Fibroblast of skin of left biceps (primary cell): ENCODE measurements at places on chromosomes 4 and X.

- no peak for DNase-seq
Measured at GRCh38 chrX:117771384-117771783, 345.2 kb downstream of the KLHL13 start.

DNA sequence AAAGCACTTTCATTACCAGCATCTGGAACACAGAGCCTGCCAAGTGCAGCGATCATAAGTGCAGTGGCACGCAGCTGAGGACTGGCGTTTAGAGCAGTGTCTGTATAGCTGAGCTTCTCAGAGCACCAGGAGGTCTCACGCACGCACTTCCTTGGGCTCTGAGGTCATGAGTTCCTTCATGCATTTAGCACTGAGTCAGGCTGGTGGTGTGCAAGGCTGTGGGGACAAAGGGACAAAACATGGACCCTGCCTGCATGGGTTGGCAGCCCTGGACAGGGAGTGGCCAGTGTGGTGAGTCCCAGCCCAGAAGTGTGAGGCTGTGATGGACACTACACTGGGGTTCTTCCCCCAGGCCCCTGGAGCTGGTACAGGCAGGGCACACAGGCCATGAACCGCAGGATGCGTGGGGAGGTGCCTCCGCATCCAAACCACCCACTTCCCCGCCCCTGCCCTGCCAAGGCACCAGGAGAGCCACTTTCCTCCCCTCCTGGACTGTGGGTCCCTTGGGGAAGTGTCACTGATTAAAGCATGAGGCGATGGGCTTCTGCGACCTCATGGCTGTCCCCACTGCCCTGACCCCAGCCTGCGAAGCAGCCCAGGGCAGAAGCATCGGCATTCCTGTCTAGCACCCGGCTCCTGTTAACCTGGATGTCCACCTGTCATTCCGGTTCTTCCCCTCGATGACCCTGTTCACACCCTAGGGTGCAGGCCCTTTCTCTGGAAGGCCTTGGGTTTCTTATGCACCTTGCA, 37.2 kb upstream of the GPR78 start:
- no peak for DNase-seq

DNA sequence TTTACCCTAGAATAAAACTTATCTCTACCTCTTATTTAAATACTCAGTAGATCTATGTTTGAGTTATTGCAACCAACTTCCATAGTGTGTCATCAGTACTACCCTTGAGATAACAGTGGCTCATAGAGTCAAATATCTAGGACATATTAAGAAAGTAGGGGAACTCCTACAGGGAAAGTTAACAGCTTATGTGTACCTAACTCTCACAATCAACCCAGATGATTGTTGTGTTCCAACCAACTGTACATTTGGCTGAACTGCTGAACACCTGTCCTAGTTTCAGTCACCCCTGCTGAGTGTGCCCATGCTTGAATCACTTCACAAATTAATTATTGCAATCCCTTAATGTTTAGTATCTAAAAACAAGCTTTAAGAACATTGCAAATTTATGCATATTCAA, 244.2 kb upstream of the GRID2 start:
- DNase-seq, result no peak

- DNase-seq, result no peak
Measured at GRCh38 chr4:89618151-89618550, 218.8 kb downstream of the SNCA start.

GRCh38 chr4:92050875-92051274, 252.9 kb upstream of the GRID2 start:
- DNase-seq, result no peak

DNA sequence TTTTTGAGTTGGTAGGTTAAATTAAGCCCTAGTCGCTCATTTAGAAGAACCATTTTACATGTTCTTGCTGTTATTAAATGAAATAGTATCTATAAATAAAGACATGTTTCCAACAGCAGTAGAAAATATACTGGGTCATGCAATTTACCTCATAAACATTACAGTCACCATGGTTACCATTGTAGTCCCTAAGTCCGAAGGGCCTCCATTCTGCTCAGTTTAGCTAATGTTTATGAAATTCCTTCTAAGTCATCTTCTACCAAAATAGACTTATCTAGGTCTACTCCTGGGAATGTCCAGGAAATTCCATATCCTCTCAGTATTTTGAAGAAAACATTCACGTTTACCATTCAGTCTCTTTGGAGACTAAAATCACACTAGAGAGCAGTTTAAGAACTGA, 292.5 kb upstream of the DCAF8L1 start:
- no peak for DNase-seq

- DNase-seq, result no peak
Measured at GRCh38 chr4:127000110-127000509, 632.6 kb upstream of the INTU start.

DNA sequence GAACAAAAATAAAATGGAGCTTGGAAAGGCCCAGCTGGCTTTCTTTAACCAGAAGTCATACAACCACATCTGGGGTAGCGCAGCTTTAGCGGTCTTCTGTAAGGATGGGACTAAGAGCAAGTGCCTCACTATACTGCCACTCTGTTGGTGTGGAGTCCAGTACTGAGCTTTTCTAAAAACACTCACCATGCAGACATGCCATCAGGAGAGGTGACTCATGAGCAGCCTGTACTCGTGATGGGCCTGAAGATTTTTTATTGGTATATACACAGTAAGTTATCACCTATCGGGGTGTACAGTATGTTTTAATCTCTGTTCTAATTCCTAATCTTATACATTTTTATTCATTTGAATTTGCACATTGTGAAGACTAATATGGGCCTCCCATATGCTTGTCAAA, 9.6 kb downstream of the PPP3CA start:
- DNase-seq, result no peak

GRCh38 chrX:85592980-85593379, 213.5 kb upstream of the POF1B start:
- no peak for DNase-seq

DNA sequence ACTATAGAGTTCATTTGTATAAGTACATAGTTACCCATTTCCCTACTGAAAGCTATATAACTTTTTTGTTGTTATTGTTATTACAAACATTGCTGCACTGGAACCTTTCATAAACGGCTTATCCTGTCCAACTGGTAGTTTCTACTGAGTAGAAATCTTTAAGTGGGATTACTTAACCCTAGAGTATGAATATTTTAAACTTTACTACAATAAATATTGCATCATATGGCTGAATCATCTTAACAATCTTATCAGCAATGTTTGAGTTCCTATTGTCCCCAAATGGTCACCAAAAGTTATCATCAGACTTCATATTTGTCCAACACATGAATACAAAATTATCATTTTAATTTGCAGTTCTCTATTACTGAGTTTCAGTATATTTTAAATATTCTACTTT, 40.5 kb downstream of the LCORL start:
- DNase-seq, result no peak

DNA sequence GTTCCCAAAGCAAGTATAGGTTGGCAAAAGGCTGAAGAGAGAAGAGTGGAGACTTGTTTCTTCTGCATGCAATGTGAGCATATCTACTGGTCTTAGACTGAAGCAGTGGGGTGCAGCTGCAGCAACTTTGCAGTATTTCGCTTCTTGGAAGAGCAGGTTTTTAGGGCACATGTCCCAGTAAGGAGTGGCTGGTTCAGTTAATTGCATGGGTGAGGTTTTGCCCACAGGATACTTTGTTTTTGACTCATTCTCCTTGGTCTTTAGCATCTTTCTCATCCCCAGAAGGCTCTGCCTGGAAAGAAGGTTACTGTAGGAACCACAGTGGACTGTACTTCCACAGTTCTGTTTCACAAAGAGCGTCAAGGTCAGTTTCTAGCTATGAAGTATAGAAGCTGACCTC, 68.0 kb upstream of the NR3C2 start:
- no peak for DNase-seq

DNA sequence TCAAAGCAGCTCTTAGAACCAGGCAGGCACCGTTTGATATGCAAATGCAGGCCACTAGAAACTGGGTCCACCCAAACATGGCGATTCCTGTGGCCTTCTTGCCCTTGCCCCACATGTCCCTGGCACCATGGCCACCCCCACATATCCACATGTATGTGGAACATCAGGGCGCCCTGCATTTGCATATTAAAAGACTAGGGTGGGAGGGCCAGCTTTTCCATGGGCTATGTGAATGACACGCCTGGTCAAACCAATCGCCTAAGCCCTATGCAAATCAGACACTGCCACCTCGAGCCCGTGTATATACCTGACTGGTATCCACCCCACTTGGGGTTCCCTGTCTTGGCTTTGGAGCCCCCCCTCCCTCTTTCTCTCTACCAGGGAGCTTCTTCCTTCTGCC, 107.0 kb downstream of the ABLIM2 start:
- no peak for DNase-seq

- DNase-seq, result no peak
Measured at GRCh38 chr4:167452922-167453430, 218.7 kb upstream of the SPOCK3 start.

GRCh38 chr4:162510115-162510514, 346.3 kb upstream of the FSTL5 start:
- DNase-seq, result no peak

DNA sequence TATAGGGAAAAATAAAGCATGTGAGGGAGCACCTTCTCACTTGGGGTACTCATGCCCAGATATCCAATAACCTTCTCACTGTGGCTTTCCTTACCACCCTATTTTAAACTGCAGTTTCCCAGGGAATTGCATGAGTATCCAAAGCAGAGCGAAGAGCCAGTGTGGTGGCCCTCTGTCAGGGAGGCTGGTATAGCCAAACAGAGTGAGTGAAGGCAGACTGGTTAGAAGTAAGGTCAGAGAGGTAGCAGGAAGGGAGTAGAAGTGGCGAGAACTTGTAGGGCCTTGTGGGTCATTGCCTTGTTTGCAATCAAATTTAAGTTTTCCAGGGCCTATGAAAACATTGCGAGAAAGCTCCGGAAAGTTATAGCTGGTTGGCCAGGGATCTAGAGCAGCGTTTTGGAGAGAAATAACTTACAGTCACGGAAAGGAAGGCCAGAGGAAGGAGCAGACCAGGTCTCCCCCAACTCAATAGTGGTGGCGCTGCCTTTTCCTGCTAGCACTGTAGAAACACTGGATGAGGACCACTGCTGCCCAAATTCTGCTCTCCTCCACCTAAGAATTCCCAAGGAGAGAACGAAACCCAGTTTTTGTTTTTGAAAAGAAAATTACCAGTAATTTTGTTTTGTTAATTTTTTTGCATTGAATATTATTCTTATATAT, 77.2 kb downstream of the PDLIM5 start:
- no peak for DNase-seq

- no peak for DNase-seq
Measured at GRCh38 chr4:85774489-85774888, 299.5 kb downstream of the ARHGAP24 start.

GRCh38 chr4:147102596-147102995, 156.9 kb upstream of the TTC29 start:
- no peak for DNase-seq

- no peak for DNase-seq
Measured at GRCh38 chr4:22491939-22492338, 23.9 kb downstream of the ADGRA3 start.

DNA sequence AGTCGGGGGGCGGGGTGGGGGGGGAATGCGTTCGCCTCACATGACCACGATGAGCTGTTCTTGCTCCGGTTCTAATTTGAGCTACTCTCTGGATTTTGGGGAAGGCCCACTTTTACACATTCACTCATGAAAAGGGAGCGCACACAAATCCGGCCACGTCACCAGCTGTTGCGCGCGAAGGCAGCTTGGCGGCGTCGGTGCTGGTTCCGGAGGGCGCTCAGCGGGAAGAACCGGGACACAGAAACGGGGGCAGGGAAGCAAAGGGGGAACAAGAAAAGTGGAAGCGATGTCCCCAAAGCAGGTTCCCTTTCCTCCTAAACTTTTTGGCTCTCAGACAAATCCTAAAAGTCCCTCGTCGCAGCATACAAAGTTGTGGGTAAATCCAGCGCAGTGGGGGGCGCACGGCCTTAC, 605 bp downstream of the ANXA5 start:
- DNase-seq, result no peak

- DNase-seq, result no peak
Measured at GRCh38 chrX:132165651-132166050, 37.8 kb upstream of the FRMD7 start.

DNA sequence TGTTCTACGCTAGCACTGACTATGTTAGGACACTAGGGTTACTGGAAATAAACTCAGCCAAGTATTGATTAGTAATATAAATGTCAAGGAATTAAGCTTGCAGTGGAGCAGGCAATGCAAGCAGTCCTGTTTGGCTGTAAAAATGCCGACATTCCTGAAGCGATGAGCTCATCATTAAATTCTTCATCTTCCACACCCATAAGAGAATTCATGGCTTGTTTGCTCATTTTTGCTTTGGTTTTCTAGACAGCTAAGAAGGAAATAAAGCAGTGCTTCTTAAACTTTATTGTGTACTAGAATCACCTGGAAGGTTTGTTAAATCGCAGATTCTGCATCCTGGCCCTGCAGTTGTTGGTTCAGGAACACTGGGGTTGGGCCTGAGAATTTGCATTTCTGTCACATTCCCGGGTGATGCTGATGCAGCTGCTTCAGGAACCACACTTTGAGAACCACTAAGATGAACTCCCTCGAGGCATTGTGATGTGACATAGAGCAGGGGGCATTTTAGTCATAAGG, 17.8 kb downstream of the ANXA3 start:
- peak; percentile 68 for DNase-seq

GRCh38 chr4:35591035-35591434, 653.3 kb downstream of the ARAP2 start:
- DNase-seq, result no peak
